Mesenteric fat pad (tissue), 1 donor: ENCODE measurements at places on chromosomes 11 and 22.

- no peak for DNase-seq
Measured at GRCh38 chr22:38314051-38314932, 2.9 kb downstream of the CSNK1E start.

- DNase-seq, result no peak
Measured at GRCh38 chr22:32844251-32844650, 42.7 kb downstream of the TIMP3 start.

DNA sequence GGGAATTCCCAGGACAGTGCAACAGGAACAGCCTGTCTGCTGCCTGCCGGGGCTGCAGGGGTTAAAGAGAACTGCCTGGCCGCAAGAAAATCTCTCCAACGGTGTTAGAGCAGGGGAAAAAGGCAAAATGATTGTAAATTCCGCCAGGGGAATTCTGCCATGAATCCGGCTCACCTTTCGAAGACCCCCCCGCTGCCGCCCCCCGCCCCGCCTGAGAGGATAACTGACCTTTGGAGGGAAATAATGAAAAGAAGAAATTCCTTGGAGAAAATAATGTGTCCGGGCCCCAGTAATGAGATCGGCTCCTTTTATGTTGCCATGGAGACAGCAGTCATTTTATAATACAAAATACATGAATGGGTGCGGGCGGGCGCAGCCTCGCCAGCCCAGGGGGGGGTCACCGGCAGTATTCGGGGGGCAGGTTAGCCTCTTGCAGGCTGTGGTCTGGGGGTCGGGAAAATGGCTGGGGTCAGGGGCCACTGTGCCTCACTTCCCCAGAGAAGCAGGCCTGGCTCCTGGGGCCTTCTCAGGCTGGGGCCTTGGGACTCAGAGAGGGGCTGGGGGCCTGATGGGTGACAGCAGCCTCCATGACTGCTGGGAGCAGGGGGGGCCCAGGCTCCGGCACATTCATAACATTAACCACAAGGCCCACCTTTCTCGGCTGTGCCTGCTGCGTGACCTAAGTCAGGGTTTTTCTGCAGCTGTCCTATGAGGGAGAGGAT lies 228.1 kb downstream of the MN1 start:
- no peak for DNase-seq

GRCh38 chr11:11416502-11416901 lies 63.5 kb upstream of the CSNK2A3 start:
- DNase-seq, result no peak

- no peak for DNase-seq
Measured at GRCh38 chr11:65431451-65432099, 9.0 kb downstream of the NEAT1 start.

GRCh38 chr11:129247135-129247534 lies 55.0 kb upstream of the ARHGAP32 start:
- DNase-seq, result no peak

DNA sequence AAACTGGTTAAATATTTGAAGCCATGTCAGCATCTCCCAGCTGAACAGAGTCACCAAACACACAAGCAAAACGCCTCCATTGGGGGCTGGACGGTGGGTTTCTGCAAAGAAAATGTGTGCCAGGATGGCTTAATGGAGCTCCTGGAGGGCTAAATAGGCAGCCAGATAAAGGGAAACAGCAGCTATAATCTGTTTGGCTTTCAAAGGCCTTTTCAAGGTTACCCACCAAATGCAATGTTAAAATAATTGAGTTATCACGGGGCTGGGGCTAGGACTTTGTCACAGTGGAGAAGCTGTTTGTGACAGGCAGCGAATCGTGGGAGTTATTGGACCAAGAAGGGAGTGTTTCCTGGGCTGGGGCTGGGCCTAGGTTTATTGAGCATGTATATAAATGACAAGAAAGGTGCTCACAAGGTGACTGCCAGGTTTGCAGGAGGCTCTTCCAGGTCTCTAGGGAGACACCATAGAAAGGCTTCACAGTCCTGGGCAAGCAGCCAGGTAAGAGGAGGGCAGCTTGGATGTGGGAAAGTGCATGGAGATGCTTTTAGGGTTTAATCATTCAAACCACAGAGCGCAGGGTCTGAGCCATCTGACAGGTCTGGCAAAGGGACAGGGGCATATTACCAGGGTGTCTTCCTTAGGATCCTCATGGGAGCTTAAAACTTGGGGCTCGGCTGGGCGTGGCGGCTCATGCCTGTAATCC lies 28.3 kb downstream of the GRIK4 start:
- no peak for DNase-seq

GRCh38 chr11:114377612-114378267 lies 22.6 kb downstream of the C11orf71 start:
- DNase-seq, result no peak

- no peak for DNase-seq
Measured at GRCh38 chr11:45751430-45751829, 53.5 kb upstream of the SLC35C1 start.

DNA sequence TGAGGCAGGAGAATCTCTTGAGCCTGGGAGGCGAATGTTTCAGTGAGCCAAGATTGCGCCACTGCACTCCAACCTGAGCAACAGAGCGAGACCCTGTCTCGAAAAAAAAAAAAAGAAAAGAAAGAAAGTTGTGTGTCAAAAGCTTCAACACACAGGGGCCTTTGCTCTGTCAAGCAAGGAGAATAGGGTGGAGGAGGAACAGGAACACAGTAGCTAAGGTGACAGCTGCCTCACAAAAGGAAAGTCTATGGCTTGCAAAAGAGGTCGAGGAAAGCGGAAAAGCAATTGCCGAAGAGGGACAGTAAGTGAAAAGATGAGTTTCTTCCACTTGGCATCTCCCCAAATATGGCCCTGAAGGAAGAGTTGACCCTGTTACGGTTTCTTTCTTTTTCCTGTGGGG lies 26.5 kb upstream of the TMA7B start:
- no peak for DNase-seq

DNA sequence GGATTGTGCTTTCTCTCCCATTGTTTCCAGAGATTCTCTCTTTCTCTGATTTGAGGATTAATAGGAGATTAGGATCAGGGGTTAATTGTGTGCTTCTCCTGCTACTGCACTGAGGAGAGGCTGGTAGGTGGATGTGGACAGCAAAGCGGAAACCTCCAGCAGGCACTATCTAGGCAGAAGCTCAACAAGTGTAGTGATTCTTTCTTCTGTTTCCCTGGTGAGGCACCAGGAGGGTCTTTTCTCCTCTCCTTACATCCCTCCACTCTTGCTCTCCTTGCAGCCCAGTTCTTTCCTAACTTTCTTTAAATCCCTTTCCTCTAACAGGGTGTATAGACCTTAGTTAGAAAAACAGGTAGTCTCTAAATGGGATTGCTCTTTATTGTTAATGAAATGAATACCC lies 1.9 kb upstream of the ZBTB16 start:
- no peak for DNase-seq

DNA sequence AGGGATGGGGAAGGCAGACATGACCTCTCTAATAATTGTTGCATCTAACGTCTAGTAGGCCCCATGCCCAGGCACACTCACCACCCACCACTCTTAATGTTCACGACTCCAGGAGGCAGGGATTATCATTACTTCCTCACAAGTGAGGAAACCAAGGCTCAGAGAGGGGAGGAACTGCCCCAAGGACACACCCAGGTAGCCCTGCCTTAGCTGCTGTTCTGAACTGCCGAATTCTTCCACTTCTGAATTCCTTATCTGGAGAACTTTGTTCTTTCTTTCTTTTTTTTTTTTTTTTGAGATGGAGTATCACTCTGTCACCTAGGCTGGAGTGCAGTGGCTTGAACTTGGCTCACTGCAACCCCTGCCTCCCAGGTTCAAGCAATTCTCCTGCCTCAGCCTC lies 16.7 kb downstream of the SLCO2B1 start:
- DNase-seq, result no peak

- DNase-seq, result no peak
Measured at GRCh38 chr22:17575151-17575550, 11.9 kb downstream of the SLC25A18 start.

- no peak for DNase-seq
Measured at GRCh38 chr11:113518716-113519495, 43.7 kb upstream of the DRD2 start.

- no peak for DNase-seq
Measured at GRCh38 chr22:27571463-27572277, 229.9 kb downstream of the MN1 start.

DNA sequence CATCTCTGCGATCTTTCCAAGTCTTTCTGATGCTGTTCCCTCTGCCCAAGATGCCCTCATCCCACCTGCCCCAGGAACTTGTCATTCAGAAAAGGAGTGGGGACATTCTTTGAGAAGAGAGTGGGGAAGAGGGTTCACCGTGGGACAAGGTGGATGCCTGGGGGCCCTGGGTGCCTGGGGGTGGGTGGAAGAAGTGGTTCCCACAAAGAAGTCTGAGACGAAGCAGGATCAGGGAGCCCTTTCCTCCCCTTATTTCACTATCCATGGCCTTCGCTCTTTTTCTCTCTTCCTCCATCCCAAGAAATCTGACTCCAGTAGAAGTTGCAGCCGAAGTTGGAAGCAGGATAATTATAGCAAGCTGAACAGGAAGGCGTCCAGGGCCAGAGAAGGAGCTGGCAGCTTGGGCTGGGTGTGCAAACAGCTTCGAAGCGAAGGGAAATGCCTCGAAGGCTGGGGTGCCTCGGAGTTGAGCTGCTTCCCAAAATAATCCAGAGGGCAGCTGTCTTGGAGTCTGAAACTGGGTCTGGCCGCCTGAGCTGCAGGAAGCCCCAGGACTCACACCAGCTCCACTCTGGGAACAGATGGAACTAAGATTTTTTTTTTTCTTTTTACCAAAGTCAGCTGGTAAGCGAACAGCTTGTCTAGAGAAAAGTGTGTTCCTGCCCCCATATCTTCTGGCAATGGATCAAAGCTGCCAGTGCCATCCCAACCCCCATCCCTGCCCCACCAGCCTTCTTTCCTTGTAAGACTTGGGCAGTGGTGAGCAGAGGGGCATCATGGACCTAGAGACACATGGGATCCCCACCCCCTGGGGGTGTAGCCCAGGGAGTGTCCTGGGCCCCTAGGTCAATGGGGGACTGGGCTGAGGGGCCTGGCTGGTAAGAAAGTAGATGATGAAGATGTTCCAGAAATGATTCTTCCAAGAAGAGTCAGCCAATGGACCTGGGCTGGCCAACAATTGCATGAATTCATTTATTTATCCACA lies 31.5 kb downstream of the PARVG start:
- peak; percentile 77 for DNase-seq

DNA sequence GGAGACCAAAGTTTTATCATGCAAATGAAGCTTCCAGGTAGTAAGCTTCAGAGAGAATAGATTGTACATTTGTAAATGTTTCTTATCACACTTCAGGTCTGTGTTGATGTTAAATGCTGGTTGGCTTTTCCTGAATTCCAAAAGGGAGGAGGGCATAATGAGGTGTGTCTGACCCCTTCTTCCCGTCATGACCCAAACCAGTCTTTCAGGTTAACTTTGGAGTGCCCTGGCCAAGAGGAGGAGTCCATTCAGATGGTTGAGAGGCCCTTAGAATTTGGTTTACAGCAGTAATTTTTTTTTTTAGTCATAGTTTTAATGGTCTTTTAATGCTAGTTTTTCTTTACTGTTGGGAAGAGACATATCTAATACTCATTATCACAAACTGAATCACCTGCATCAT lies 2.5 kb downstream of the OR6X1 start:
- no peak for DNase-seq

DNA sequence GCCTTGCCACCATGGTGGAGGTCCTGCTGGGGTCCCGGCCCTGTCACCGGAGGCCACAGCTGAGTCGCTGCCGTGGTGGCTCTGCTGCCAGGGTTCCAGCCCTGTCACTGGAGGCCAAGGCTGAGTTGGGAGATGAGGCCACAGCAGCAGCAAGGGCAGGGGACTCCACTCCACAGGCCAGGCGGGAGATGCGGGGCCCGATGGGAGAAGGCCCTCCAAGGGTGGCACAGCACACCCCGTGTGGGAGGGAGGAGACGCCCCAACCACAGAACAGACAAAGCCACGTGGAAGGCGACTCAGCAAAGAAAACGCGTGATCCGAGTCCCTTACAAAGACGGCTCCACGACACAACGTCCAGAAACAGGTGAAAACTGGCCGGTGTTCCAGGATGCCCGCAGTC lies 159.3 kb downstream of the BRD1 start:
- DNase-seq, result peak; percentile 72

DNA sequence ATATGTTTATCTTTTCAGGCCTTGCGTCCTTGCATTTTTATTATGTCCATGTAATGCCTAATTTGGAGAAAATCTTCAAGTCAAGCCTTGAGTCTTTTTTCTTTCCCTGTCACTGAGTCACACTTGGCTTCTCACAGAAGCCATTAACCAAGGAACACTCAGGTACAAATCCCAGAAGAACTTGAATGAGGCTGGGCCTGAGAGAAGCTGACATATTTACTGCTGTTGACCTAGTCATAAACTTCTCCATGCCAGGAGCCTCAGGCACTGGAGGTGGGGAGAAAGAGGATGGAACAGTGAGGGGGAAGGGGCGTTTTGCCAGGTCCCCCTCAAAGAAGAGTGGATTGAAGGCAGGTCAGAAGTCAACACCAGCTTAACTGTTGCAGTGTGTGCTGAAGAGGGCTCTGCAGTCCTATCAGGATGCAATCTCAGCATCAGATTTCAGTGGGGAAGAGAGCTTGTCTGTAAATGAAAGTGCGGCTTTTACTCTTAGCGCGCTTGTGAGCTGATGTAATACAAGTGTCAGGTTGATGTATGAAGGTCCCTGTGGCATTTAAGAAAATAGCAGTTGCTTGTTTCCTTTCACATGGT lies 526.0 kb downstream of the ETS1 start:
- no peak for DNase-seq

- no peak for DNase-seq
Measured at GRCh38 chr11:131307506-131307905, 62.9 kb upstream of the NTM start.

- no peak for DNase-seq
Measured at GRCh38 chr11:44911029-44911814, 39.5 kb downstream of the TP53I11 start.

DNA sequence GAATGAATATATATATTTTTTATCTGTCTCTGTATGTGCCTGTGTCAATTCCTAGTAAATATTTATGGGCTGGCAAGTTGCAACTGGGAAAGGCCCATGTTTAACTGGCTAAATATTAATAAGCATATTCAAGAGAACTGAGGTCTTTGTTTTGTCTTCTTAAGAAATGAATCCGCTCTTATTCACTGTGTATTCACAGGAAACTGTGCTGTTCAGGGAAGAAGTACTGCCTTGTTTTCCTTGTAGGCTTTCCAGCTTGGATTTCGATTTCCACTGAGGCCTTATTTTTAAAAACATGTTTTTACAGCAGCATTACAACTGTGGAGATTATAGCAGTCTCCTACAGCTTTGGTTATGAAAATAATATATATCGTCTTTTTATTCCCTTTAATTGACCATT lies 64.7 kb downstream of the LDLRAD3 start:
- no peak for DNase-seq

DNA sequence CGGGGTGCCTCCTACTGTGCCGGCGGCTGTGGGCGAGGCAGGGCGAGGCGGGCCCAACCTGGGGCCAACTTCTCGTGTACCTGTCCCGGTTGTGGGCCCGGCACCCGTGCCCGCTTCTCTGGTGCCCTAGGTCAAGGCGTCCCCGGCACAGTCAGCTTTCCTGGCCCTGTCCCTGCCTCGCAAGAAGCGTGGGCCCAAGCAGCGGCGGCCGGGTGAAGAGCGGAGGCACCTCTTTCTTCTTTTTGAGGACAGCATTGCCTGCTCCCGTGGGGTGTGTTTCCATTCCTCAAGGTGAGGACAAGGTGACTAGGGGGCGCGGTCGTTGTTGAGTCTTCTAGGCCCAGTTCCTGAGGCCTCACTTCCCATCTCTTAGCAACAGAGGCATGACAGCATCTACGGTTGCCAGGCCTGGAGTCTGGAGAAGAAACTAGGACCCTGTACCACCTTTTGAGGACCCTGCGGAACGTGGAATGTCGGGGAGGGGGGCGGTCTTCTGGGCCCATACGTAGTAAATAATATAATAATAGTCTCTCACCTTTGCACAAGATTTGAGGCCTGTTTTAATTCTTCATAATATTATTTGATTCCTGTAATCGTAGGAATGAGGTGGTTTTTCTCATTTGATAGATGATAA lies 418 bp downstream of the ACO2 start:
- DNase-seq, result no peak
